M059J (cell line): ENCODE measurements at places on chromosomes 2 and 18.

GRCh38 chr2:213959589-213959988 is 451.3 kb upstream of the VWC2L start:
- DNase-seq, result no peak

- peak; percentile 64 for DNase-seq
These were observed 20.5 kb upstream of the SLC40A1 start for GRCh38 chr2:189601043-189601442.

DNA sequence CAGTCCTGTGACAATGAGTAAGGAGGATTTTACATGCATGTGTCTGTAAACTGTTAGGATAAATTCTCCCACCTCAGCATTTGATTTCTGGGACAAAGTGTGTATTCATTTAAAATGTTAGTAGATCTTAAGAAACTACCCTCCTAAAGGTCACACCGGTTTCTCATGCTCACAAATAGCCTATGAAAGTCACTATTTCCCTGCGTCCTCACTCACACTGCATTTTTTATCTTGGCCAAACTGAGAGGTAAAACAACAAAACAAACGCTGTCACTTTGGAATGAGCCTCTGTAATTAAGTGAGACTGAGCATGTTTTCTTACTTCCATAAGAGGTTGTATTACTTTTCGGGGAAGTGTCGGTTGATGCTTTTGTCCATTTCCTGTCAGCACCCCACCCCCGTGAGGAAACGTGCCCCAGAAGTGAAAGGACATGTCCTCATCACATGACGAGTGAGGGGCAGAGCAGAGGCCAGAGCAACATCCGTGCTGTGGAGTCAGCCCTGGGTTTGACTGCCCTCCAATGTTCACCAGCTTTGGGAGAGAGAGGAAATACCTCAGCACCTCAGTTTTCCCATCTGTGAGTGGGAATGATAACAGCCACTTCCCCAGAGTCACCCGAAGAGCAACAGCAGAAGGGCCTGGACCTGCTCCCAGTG is 3.1 kb downstream of the GYPC start:
- peak; percentile 24 for DNase-seq

DNA sequence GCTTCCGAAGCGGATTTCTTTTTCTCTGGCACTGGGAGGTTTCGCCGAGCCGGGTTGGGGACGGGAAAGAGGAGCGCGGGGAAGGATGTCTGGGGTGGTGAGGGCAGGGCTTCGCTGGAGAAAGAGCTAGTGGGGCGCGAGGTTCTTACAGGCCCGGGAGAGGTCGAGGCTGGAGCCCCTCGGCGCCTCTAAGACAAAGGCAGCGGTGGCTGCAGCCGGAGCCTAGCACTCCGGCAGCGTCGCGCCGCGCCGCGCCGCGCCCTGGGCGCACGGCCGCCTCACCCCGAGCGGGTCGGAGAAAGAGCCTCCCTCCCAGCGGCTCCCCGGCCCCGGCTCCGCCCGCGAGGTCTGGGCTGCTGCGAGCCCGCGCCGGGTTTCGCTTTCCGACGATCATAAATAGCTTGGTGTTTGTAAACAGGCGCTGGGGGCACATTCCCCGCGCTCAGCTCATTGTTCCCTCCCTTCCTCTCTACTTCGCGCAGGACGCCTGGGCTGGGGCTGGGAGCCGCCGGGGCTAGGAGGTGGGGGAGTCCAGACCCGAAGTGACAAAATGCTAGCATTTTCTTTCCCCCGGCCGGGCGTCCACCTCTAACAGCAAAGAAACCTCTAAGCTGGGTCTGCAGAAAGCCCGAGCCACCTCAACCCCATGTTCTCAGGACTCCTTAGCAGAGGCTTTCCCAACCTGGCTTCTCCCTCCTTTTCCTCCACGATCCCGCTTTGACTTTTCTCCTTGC is 813 bp upstream of the MEIS1 start:
- DNase-seq, result peak; percentile 76

GRCh38 chr2:48397281-48397680 is 132.7 kb upstream of the STON1 start:
- DNase-seq, result no peak
